Activated CD4-positive, alpha-beta memory T cell treated with anti-CD3 and anti-CD28 coated beads for 36 hours (primary cell): ENCODE measurements at places on chromosomes 4 and X. TPM values are rescaled to one million over a fixed set of nuclear protein-coding genes. Genes with fewer than 3 reads are reported as not detected.

DNA sequence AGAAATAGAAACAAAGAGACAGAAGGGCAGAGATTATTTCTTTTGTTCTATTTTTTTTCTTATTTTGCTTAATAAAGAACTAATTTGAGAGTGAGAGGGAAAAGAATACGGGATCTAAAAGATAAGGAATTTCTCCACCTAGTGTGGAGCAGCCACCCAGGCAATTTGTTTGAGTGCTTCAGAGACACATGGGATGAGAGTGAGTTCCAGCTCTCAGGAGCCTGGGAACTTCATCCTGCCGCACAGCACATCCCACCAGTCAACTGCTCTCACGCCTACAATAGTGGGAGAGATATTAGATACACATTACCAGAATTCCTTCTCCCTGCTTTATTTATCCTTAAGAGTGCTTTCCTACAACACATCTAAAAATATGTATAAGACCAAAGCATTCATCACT is 946.4 kb downstream of the PDHA2 start:
- no peak for DNase-seq
- no peak overlapping the region for H3K27ac ChIP-seq
- H3K4me1 ChIP-seq, result no peaks in the 10 kb centered on the region
- no peaks in the 10 kb centered on the region for H3K27me3 ChIP-seq
- H3K4me3 ChIP-seq, result no peak overlapping the region
- no peaks in the 10 kb centered on the region for H3K36me3 ChIP-seq

- H3K27ac ChIP-seq, result no peak overlapping the region
- DNase-seq, result no peak
- H3K4me3 ChIP-seq, result no peak overlapping the region
- H3K4me1 ChIP-seq, result no peaks in the 10 kb centered on the region
These were observed 13.4 kb downstream of the CTBP1 start for GRCh38 chr4:1235381-1236102.

Gene TLR1
- total RNA-seq, result 1.5 TPM

Gene SSX4
- not detected for total RNA-seq

- H3K27ac ChIP-seq, result no peak overlapping the region
- DNase-seq, result no peak
- H3K4me1 ChIP-seq, result no peaks in the 10 kb centered on the region
- no peak overlapping the region for H3K4me3 ChIP-seq
These were observed 276.5 kb upstream of the AGTR2 start for GRCh38 chrX:115894087-115894486.

Gene CAPN6
- total RNA-seq, result not detected

Gene APLN
- total RNA-seq, result 0.26 TPM

DNA sequence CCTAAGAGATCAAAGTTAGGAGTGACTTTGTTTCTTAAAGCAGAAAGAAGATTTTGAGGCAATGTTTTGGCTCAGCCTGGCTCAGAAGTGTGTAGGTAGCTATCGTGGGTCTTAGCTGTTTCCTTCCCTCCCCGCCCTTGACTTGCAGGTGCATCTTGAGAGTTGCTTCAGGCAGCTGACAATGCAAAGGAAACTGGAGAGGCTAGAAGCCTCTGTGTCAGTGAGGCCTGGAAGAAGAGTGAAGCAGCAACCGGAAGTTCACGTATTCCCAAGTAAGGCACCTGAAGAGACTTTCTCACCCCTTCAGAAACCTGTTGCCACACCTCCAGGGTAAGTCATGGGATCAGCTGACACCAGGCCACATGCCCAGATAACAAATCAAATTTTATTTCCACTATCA is 10.6 kb upstream of the XKRX start:
- H3K4me3 ChIP-seq, result no peak overlapping the region
- H3K4me1 ChIP-seq, result peaks cover 4% of the 10 kb centered on the region
- DNase-seq, result peak; percentile 9
- no peaks in the 10 kb centered on the region for H3K27me3 ChIP-seq
